ENCODE measurements at places on chromosomes 2 and 18.

DNA sequence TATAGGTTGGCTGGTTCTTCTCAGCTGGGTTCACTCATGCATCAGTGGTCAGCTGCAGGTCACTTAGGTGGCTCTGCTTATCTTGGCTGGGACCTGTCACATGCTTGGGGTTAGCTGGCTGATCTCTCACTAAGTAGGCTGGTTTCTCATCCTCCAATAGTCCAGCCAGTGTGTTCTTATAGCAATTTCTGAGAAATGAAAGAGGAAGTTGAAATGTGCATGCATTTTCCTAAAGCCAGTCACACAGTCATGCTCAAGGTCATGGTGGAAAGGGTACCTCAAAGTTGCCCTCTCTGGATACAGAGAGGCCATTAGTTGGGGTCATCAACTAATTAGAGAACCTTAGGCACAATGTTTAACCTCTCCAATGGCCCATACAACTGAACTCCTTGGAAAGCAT is 64.4 kb downstream of the KLHL29 start:
- no peak for DNase-seq

GRCh38 chr2:96969321-96969720 is 17.1 kb downstream of the FAM178B start:
- DNase-seq, result no peak

DNA sequence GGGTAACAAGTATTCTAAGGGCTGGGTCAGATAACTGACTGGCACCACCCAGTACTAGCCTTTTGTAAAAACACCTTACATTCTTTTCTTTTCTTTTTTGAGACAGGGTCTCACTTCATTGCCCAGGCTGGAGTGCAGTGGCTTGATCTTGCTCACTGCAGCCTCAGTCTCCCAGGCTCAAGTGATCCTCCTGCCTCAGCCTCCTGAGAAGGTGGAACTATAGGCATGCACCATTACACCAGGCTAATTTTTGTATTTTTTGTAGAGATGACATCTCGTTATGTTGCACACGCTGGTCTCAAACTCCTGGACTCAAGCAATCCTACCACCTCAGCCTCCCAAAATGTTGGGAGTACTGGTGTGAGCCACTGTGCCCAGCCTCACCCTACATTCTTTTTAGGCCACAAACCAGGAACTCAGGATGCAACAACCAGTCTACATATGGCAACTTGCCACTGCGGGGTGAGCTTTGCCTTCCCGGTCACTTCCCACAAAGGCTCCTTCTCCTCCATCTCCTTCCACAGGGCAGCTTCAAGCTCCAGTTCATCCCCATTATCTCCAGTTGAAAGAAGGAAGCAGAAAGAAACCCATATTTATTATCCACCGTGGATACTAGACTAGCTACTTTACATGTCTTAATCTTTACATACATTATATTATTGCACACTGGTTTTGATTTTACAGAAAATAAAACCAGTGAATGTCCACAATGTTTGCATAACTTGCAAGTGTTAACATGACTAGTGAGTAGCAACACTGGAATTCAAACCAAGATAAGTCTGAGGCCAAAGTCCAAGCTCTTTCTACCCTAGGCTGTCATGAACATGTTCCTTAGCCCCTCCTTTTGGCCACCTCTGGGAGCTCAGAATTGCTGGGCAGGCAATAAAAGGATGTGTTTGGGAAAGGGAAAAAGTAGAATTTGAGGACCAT is 23.7 kb upstream of the AP1S3 start:
- DNase-seq, result no peak

DNA sequence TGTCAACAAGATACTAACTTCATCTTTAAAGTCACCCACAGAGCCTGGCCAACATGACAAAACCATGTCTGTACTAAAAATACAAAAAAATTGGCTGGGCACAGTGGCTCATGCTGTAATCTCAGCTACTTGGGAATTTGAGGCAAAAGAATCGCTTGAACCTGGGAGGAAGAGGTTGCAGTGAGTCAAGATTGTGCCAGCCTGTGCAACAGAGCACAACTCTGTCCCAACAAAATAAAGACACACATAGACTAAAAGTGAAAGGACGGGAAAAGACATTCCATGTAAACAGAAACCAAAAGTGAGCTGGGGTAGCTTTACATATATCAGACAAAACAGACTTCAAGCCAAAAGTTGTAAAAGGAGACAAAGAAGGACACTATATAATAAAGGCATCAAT is 34.8 kb downstream of the USP34 start:
- DNase-seq, result no peak

DNA sequence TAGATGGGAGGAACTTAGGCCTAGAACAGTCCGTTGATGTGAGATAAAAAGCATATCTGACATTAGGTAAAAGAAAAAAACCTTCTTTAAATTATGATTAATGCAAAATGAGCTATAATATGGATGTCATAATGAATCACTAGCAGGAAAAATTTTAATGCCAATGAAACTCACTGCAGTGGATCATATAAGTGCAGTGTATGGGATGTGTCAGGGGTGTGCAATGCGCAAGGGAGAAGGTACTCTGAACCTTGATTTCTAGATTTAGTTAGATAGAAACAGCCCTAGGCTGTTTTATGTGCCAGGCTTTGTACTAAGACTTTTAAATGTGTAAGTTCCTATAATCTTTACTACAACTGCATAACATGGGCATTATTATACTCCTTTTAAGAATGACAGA is 50.4 kb upstream of the NXPH2 start:
- no peak for DNase-seq

DNA sequence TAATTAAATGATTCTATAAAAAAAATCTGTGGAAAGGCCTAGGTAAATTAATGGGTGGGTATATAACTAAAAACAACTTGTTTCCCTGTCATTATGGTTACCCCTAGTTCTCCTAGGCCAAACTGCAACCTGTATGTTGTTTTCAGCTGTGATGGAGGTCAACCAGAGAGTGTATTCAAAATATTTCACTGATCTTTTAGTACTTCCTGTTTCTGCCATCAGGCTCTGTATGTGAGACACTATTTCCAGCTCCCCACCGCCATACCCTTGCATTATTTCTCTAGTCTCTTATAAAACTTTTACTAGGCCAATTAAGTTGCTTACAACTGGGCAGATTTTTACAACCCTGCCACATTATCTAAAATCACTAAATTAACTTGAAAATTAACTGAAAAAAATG is 21.0 kb upstream of the CDKL4 start:
- no peak for DNase-seq

GRCh38 chr2:147015591-147015990 is 829.2 kb upstream of the ACVR2A start:
- DNase-seq, result no peak

GRCh38 chr2:236744716-236745115 is 175.1 kb downstream of the ACKR3 start:
- DNase-seq, result no peak

DNA sequence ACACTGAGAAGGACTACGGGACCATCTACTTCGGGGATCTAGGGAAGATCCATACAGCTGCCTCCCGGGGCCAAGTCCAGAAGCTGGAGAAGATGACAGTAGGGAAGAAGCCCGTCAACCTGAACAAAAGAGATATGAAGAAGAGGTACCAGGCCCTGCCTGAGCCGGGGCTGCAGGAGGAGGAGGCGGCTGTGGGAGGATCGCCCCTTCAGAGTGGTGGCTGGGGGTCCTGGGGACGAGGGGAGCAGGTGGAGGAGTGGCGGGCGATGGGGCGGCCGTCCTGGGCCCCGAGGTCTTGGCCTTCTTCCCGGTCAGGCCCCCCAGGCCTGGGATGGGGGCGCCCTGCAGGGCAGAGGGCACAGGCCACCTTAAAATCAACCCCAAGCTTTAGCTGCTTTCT is 524 bp downstream of the ANKRD30B start:
- no peak for DNase-seq

DNA sequence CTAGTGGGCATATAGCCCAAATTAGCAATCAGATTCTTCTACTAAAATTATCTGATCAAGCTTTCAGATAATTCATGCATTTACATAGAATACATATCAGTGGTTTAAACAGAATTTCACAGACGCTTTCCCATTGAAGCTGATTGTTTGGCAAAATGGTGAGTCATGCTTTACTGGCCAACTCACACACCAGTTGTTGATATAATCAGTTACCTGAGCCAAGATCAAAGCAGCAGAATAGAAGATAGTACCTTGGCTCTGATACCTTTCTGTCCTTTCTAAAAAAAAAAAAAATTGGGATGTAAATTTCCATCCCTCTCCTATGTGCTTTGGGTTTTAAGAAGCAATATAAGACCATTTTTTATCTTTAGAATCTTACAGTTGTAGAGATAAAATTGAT is 178.0 kb downstream of the MCFD2 start:
- no peak for DNase-seq

GRCh38 chr18:59383851-59384250 is 24.8 kb upstream of the LMAN1 start:
- DNase-seq, result peak; percentile 89

DNA sequence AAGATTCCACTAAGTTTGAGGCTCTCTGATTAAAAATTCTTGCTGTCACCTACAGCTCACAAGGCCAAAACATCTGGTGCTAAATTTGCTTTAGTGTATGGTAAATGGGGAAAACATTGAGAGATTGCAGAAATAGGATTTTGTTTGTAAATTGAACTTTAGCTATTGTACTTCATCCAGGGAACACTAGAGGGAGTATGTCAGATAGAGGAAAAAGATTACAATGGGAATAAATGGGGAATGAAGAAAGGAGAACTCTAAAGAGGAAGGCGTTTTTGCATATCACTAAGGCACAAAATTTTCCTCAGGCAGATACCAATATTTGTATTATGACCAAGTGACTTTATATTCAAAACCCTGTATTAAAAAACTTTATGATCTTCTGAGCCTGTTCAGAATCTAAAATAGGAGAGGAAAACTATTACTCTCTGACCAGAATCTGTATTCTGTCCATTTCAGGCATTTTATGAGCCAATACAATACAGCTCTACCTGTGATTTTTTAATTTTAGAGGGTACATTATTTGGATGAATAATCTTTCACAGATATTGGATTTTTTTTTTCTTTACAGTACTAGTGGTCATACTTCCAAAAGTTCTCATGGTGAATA is 52.3 kb upstream of the ITGB6 start:
- DNase-seq, result peak; percentile 33

GRCh38 chr2:110993557-110994231 is 127.0 kb upstream of the BCL2L11 start:
- DNase-seq, result no peak

DNA sequence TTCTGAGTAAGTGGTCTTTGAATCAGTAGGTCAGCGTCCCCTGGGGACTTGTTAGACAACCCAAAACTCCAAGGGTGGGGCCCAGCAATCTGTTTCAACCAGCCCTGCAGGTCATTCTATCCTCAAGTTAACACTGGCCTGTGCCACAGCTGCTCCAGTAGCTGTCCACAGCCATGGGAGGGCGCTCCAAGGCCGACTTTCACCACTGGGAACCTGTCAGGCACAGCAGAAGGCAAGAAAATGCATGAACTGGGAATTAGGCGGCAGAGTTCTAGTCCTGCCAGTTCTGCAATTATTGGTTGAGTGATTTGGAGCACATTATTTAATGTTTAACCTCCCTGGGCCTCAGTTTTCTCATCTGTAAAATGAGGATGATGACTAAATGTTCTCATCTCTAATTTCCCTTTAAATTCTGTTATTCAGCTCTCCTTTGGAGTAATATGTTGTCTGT is 17.4 kb upstream of the MRPL33 start:
- peak; percentile 85 for DNase-seq

- no peak for DNase-seq
These were observed 88.5 kb upstream of the GLS start for GRCh38 chr2:190791976-190792575.

DNA sequence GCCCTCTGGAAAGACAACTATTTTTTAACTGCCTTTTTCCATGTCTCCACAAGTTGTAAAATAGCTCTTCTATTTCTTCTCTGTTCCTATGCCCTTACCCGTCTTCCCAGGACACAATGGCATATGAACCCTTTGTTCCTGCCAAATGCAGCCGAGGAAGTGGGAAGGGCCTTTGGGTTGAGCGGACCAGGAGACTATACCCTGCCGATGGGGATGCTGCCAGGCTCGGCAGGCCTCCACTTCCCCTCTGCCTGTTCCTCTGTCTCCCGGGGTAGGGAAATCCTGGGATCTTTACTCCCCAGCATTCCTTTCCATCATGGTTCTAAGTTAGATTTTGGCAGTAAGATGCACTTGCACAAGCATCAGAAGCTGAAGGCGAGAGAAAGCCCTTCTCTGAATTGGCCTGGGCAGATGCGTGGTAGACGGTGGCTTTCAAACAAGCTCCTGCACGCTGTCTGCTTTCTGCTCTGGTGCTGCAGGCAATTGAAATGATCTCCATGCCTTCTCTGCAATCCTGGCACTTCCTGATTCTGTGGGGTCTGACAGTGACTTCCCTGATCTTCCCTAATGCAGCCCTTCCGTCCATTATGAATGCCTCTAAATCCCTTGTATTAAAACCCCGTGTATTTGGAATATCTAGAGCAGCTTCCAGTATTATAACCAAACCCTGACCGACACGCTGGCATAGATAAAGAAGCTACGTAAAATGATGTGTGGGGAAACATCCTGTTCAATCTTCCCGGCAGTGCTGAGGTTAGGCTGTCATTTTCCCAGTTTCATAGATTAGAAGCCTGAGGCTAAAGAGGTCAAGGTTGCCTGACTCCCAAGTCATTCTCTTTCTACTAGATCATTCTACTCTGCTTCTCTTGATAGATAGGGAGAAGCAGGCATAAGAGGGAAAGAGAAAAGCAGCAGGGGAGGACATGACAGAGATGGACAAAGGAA is 69.8 kb downstream of the MCFD2 start:
- no peak for DNase-seq

DNA sequence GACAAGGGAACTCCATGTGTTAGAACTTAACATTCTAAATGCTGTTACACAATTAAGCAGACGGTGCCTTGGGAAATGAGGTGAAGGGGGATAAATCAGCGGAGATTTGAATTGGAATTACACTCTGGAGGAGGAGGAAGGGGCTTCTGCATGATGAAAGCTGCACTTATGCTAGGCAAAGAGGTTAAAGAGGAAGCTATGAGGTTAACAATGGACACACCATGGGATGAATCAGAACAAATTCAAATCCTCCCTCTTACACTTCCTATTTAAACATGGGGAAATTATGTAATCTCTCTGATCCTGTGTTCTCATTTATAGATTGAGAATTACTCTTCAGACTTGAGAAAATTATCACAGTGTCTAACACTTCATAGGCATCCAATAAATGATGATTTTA is 121.5 kb upstream of the SIX2 start:
- DNase-seq, result no peak

DNA sequence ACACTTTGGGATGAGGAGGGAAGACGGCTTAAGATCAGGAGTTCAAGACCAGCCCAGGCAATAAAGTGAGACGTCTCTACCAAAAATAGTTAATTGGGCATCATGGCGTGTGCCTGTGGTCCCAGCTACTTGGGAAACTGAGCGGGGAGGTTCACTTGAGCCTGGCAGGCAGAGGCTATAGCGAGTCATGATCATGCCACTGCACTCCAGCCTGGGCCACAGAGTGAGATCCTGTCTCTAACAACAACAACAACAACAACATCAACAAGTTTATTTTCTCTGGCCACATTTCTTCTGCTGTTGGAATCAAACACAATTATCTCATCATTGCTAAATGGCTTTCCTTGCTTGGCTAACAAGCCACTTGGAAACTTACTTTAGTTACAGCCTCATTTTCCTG is 13.4 kb downstream of the NIFK start:
- DNase-seq, result no peak

Measured in neural progenitor cell (in vitro differentiated cells).